SIG-M5 (cell line): ENCODE measurements at places on chromosomes 5 and 9.
A peak's percentile ranks its signal among the peaks of the same experiment; 100 is the strongest.

- DNase-seq = no peak
Observed at GRCh38 chr5:77898385-77898784, 122.2 kb upstream of the TBCA start.

DNA sequence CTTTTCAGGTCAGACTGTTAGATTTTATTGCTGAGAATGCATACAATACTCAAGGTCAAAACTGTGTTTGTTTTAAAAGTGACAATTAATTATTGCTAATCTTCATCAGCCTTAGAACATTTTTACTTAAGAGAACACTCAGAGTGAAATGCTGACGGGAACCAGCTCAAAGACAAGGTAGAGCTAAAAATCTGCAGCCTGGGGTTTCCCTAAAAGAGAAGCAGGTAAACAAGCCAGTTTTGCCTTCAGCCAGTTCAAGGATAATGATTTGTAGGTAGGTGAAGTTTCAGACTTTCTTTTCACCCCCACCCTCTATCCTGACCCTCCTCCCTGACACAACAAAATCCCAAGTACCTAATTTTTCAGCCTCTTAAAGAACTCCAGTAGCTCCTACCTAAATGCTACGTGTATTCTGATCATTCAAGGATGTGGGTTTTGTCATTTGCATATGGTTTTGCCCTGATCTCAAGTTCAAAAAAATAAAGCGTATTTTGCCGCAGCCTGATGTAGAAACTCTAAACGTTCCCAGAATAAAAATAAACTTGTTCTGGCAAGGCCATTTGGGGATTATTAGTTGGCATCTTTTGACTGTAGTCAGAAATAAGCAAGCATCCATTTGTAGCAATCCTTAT lies 407.2 kb downstream of the EFNA5 start:
- no peak for DNase-seq

DNA sequence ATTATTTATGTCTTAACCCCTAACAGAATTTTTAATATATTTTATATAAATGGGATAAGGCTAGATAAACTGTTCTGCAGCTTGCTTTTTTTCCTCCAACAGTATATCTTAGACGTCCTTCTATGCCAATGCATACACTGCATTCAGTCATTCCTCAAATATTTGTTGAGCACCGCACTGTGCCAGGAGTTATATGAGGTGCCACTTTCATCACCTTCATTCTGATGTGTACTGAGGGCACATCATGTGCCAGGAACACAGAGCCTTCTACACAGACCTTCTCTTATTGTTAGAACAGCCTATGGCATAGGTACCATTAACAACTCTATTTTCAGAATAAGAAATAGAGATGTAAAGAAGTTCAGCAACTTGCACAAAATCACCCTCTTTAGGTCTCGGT lies 570.1 kb downstream of the CDK5RAP2 start:
- DNase-seq = no peak

DNA sequence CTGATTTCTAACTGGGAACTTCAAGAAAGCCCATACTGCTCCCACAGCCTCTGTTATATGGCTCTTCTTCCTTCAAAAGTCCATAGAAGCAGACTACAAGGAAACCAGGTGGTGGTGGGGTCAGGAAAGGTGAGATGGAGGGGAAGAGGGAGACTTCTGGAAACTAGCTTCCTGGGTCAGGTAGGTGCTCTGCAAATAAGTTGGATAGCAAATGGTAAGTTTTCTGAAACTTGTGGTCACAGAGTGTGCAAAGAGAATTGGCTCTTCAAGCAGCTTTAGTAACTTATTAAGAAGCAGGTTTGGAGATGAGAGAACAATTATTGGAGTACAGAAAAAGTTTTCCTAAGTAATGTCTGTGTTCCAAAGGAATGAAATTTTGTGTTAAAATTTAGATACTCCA lies 316.9 kb downstream of the ADGRV1 start:
- DNase-seq = no peak

DNA sequence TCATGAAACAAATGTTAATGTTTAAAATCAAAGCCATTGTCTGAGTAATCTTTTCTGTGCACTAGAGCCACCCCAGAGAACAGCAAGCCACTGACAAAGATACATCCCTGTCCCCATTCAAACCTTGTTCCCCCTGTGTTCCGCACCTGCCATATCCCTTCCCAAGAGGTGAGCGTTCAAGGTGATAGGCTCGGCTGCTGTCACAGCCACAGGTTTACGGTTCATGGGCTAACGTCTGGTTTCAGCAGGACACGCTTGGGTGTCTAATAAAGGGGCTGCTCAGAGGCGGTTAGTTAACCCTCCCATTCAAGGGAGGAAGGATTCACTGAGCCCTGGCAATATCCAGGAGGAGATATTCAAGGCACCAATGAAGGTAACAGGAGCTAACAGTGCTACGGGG lies 24.5 kb upstream of the LAMC3 start:
- no peak for DNase-seq

- no peak for DNase-seq
Observed at GRCh38 chr5:148833122-148833521, 6.7 kb downstream of the ADRB2 start.

DNA sequence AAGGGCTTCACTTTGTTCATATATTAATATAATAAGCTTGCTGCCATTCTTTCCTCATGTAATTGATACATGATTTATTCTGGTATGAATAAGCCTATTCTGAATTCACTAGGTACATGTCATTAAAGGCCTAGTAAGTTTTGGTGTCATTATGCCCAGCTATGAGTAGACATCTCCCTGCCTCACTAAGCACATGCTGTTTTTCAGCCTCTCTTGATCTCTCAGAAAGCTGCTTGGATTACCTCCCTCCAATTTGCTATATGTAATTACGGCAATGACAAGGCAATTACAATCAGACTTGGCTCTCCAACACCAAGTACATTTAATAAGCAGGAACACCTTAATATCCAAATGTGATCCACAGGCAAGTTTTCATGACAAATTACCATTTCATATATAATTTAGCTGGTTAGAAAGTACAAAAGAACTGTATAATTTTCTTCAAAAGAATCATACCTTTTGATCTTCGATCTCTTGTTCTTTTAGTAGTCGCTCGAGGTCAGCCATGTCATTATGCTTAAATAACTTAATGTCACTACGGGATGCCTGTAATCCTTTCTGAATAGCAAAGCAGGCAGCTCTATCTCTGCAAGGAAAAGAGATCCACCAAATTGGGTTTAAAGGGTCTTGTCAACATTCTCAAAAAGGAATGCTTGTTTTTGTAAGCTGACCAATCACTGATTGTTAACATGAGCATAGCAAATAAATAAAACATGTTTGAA lies 56.3 kb downstream of the SPTLC1 start:
- no peak for DNase-seq

- DNase-seq = no peak
Observed at GRCh38 chr9:107914151-107914550, 424.6 kb upstream of the KLF4 start.

DNA sequence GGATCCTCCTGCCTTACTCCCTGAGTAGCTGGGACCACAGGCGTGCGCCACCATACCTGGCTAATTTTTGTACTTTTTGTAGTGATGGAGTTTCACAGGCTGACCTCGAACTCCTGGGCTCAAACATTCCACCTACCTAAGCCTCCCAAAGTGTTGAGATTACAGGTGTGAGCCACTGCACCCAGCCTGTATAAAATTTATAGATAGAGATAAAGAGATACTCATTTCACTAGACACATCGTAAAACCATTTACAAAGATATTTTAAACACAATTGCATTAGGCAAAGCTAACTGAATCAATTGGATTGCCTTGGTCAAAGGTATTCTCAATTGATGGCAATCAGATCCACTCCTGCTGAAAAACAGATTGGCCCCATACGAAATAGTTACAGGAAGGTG lies 52.0 kb downstream of the PDE6A start:
- no peak for DNase-seq

DNA sequence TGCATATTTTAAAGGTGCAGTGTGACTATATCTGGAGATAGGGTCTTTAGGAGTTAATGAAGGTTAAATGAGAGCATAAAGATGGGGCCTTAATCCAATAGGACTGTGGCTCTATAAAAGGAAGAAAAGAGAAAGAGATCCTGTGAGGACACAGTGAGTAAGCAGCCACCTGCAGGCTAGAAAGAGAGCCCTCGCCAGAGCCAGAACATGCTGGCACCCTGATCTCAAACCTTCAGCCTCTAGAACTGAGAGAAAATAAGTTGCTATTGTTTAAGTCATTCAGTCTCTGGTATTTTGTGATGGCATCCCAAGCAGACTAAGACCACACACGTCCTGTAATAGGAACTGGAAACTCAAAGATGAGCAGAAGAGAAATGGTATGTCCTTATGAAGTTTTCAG lies 41.0 kb downstream of the RNF180 start:
- DNase-seq = no peak

GRCh38 chr5:80093796-80094195 lies 58.6 kb downstream of the THBS4 start:
- no peak for DNase-seq

GRCh38 chr9:81621785-81622259 lies 67.5 kb downstream of the TLE1 start:
- DNase-seq = no peak

GRCh38 chr5:151164687-151165392 lies 7.3 kb upstream of the ANXA6 start:
- DNase-seq = no peak

DNA sequence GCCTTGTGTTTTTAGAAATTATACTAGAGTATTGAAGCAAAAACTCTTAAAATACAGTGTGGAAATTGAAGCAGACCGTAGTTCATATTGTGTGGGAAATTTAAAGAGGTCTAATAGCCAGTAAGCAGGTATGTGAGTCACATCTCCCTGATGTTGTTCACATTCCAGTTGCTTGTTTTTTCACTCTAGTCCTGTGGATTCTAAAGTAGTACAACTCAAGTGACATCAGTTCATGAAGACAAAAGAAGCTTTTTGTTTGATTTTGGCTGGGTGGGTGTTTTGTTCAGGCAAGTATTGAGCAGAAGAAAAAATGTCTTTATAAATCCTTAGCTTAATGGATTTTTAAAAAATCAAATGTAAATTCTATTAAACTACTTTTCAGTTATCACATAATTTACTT lies 216.2 kb downstream of the MAN2A1 start:
- no peak for DNase-seq

- no peak for DNase-seq
Observed at GRCh38 chr9:19456996-19457692, 48.3 kb downstream of the ACER2 start.

GRCh38 chr9:92558612-92559374 lies 23.0 kb upstream of the ECM2 start:
- no peak for DNase-seq

DNA sequence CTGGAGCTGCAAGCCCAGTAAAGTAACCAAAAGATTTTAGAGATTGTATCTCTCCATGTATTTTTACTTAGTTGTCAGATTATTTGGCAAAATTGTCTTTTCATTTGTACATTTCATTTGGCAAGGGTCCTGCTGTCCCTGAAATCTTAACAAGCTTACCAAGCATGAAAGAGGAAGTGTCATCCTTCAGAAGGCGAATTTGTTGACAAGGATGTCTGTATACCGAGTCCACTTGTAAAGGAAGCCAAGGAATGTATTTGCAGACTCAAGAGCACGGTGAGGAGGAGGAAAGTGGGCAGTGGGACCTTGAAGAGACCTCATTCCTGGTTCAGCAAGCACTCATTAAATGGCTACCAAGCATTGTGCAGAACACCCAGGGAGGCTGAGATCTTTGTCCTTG lies 7.5 kb upstream of the OTULINL start:
- no peak for DNase-seq

DNA sequence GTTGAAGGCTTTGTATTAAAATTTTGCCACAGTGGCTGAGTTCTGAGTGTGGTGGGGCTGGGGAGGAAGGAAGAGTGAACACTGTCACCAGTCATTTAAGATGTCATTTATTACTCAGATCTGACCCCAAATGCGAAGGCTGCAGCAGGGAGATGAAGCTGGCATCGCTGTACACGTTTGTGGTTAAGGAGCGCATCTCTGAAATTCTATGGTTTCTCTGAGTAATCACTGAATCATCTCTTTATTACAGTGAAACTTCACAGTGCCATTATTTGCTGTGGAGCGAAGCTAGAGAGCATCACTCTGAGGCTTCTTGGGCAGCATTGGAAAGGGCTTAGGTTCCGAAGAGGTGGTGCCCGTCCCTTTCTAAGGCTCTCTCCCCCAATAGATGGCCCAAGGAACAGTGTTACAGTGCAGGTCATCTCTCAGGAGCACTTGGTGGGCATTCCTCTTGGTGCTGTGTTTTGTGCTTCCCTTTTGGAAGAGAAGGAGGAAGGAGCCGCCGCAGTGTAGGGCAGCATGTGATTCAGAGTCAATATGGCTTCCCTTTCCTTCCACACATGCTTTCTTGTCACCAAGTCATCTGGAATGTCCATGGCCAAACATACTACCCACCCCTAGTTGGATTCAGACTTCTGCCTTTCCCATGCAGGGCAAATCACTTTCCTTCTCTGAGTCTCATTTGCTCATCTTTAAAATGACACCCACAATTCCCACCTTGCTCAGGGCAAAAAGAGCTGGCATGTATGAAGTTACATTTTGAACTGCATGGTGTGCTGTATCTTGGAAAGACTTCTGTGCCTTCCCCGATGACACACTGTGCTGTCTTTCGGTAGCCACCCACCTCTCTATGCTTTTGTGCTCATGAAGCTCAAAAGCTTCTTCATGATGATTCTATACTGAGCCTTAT lies 9.3 kb upstream of the TEX48 start:
- peak; percentile 27 for DNase-seq

- no peak for DNase-seq
Observed at GRCh38 chr5:157528036-157528632, 47.4 kb downstream of the ADAM19 start.

GRCh38 chr5:84961903-84962302 lies 577.2 kb upstream of the EDIL3 start:
- no peak for DNase-seq

GRCh38 chr9:87708986-87709728 lies 16.8 kb upstream of the CTSL start:
- DNase-seq = no peak

GRCh38 chr5:80127116-80127552 lies 92.0 kb downstream of the THBS4 start:
- DNase-seq = no peak
